ENCODE measurements at places on chromosomes 3 and 15. TPM values are rescaled to one million over a fixed set of nuclear protein-coding genes. Genes with fewer than 3 reads are reported as not detected.
A peak's percentile ranks its signal among the peaks of the same experiment; 100 is the strongest.

DNA sequence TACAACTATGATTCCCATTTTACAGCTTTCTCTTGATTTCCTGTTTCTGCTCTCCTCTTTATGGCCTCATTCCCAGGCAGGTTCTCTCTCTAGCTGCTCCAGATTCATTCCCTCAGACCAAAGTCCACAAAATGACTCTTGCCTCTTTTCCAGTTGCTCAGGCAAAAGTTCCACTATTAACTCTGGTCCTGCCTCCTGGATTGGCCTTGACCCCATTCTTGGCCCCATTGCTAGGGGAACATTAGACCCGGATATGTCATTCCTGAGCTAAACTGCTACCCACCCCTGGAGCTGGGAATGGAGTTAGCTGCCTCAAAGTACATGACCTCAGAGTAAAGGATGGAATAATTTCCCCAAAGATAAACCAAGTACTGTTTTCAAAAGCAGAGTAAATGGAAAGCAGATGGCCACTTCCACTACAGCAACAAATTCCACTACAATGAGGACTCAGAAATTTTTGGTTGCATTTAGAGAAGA, 73.0 kb upstream of the GAP43 start:
- DNase-seq = peak; percentile 29

DNA sequence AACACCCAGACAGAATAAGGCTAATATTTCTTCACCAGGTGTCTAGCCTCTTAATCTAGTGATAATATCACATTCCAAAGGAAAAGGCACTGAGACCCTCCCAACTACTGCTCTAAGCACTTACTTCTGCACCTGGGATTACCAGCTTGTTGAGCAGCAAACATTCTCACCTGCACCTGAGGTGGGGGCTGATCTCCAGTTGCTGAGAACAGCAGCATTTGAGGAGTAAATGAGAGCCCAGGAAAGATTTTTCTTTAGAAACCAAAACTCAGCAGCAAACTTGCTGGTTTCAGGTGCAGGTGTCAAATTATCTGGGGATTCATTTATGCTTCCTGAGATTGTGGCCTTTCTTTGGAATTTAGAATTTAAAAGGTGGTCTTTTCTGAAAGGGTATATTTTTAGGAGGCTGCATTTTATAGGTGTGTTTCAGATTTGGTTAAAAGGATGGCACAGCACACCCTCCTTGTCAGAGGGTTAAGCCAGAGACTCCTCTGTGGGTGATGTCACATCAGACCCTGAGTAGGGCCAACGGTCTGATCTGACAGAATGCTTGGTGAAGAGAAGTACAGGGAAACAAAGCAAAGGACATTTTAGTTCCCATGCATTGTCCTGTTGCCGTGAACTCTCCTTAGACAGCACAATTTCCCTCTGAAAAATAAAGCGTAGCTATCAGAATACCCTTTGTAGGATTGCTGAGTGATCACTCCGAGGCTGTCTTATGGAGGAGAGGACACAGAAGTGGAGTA, 411.0 kb upstream of the ATP11B start:
- no peak for DNase-seq

DNA sequence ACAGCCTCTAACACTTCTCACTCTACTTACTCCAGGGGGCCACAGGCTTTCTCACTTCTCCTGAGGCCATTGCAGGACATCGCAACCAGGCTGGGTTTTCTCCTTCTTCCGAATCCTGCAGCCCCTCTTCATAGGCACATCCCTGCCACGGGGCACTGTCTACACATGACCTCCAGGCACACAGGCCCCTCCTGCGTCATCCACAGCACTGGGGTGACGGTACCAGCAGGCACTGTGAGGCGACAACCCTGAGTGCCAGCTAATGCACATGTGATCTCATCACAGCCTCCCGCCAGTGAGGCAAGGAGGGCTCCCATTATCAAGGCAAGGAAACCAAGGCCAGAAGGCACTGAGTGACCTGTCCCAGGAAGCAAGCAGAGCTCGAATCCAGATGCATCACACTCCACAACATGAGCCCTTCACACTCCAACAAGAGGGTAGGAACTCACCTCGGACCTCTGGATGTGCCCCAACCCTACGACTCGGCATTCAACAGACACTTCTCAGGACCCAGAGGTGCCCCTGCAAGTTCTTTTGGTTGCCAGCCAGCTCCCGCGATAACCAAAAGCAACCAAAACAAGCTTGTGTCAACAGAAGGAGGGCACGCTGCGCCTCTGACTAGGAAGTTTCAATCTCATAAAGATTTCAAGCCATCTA, 16.7 kb downstream of the FAM174B start:
- no peak for DNase-seq

The DAZL gene
- not detected for total RNA-seq

The LRRC3B gene
- total RNA-seq = 0.29 TPM

The GPR62 gene
- total RNA-seq = not detected

DNA sequence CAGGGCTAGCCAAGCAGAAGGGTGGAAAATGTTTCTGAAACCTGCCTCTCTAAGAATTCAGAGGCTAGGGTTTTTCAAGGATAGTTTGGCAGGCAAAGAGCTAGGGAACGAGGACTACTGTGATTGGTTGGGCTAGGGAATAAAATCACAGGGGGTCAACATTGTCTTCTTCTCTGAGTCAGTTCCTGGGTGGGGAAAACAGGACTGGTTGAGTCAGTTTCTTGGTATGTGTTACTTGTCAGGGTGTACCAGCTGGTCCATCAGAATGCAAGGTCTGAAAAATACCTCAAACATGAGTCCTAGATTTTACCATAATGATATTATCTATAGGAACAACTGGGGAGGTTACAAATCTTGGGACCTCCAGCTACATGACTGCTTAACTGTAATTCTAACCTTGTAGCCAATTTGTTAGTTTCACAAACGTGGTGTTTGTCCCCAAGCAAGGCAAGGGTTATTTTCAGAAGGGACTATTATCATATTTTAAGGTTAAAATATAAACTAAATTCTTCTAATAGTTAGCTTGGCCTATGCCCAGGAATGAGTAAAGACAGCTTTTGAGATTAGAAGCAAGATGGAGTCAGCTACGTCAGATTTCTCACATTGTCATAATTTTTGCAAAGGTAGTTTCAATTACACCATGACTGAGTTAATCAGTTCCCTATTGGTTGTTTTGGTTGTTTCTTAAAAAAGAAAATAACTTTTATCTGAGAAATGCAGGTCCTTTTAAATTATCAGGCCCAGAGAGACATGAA, 231.5 kb downstream of the ALCAM start:
- DNase-seq = no peak

DNA sequence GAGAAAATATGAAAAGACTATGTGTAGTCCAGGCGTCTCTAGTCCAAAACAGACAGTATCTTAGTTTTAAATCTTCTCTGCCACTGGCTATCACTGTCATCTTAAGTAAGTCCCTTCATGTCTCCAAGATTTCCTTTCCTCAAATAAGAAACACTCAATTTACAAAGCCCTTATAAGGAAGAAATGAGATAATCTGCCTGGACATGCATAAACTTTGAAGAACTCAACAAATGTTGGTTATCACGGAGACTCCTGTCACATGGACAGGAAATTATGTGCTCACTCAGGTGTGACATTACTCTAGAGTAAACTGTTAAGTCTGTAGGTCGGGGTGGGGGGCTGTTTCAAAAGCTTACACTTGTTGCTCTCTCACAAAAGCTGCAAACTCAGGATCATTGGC, 91.9 kb downstream of the IMPG2 start:
- no peak for DNase-seq

DNA sequence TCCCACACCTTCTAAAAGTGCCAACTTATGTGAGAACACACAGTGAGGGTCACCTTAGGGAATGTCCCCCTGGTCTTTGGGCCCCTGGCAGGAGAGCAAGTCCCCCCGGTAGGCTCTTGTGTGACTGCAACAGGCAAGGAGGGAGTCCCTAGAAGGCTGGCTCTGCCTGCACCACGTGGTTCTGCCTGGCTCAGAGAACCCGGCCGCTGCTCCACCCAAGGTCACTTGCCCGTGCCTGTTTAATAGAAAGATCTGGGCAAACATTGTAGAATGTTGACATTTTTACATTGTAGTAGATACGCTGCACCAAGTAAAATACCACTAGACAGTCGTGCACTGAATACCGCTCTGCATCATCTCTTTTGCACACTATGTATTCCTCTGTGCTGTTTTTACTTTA, 21.9 kb downstream of the GABRA5 start:
- no peak for DNase-seq

DNA sequence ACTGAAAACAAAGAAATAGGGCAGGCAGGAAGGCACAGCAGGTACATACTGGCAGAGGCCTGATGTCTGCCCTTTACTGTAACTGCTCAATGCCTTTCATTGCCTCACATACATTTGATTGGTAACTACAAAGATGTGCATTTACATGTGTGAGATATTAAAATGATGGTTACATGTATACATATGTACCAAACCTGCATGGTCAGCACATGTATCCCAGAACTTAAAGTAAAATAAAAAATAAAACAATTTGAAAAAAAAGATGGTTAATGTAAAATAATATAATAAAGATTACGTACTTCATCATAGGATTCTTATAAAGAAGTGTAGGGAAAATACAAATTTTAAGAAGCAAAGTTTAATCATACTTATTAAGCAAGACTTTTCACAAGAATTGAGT, 15.1 kb downstream of the SSR3 start:
- no peak for DNase-seq

The CELSR3 gene
- total RNA-seq = 0.24 TPM

GRCh38 chr15:62320259-62320658, 155.2 kb upstream of the C2CD4B start:
- no peak for DNase-seq

The ADAMTS7 gene
- 35.8 TPM for total RNA-seq

DNA sequence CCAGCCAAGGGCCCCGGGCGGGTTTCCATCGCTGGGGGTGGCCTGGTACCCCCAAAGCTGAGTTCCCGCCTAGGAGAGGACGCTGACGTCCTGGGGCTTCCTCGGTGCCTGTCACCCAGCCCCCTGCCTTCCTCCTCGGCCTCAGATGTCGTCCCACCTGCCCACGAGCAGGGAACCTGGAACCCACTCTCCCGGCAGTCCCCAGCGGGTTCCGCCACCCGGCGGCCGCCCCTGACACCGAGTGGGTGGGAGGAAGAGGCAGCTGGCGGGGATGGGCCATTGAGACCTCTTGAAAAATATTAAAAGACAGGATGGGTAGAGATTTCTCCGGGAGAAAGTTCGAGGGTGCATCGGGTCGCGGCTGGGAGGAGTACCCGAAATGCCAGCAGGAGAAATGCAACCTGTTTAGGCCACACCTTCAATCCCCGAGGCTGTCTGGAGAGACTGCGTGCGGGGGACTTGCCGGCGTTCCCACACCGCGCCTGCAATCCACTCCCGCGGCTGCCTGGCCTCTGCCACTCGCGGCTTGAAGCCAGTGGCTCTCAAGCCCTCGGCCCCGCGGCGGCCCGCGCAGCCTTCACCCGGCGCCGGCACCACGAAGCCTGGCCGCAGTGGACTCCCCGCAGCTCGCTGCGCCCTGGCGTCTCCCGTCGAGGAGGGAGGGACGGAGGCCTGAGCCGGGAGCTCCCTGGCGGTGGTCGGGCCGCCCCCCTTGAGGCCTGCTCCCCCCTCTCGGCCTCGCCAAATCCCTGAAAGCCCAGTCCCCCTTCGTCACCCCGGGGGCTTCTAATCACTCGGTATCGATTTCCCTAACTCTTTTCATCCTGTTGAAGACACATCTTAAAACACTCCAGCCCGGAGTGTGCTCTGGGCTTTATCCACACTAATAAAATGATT, 8.6 kb upstream of the NR2F2 start:
- peak; percentile 46 for DNase-seq

DNA sequence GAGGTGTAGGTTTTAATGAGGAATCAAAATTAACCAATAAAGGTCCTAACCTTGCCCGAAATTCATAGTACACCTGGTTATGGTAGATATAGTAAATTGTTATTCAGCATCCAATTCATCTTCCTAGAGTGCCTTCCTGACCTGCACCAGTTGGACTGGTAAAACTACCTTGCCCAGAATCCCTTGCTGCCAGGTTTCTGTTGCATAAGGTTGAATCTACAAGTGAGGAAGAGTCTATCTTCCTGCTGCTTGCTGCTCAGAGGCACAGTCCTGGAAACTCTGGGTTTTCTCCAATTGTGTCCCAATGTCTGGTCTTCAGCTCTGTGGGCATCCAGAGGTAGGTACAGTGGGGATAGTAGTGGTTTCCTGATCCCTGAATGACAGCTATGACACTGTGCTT, 17.3 kb downstream of the CCDC54 start:
- no peak for DNase-seq

The SETD5 gene
- 74.6 TPM for total RNA-seq

DNA sequence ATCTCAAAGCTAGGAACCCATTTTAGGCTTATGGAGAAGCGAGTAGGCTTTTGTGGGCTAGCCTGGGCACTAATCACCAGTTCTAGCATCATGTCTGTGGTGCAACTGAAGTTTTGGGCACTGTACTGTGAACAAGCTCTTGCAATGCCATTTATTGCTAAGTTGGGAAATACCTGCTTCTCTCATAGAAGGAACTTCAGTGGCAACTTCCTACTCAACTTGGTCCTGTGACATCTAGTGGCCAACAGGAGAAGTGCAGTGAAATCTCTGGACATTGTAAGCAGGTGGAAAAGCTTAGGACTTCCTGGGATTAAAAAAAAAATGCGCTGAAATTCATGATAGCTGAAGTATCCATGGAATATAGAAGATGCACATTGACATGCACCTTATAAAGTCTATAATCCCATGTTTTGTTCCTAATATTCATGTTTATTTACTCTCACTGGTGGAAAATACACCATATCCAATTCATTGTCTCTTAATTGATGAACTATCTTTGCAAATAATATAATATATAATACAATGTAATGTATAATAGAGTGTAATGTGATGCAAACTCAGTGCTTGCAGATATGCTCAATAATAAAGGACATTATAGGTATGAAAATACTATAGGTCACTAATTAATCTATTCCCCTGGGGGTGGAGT, 6.5 kb upstream of the ALDH1A3 start:
- peak; percentile 44 for DNase-seq

GRCh38 chr15:68387381-68388143, 44.4 kb downstream of the ITGA11 start:
- DNase-seq = no peak

- DNase-seq = no peak
These were observed 223.3 kb downstream of the EPHB1 start for GRCh38 chr3:135018149-135018923.

DNA sequence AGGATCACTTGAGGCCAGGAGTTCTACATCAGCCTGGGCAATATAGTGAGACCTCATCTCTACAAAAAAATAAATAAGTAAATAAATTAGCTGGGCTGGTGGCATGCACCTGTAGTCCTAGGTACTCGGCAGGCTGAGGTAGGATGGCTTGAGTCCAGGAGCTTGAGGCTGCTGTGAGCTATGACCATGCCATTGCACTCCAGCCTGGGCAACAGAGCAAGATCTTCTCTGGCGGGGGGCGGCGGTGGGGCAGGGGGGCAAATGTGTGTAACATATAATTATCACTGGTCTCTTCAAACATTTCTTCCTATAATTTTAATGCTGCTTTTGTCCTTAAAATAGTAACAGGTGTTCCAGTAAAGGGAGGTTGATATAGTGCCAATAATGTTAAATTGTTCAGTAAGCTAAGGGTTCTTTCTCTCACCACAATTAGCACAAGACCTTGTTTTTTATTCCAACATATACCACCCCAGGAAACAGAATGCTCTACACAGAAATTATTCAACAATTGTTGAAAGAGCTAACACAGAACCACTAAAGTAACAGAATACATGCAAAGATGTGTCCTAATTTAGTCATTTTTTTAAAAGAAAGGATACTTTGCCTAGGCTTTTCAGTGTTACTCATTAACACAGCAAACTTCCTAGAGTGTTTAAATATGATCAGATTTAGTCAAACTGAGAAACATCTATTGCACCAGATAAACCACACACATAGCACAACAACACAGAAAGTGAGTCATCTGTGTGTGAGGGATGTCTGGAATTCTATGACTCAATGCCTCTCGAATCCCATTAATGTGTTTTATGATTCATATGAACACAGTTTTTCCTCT, 29.1 kb downstream of the ANKRD28 start:
- no peak for DNase-seq

GRCh38 chr3:124886168-124887056, 753 bp downstream of the ITGB5 start:
- peak; percentile 57 for DNase-seq

All from left cardiac atrium (tissue), 4 donors.